Thoracic aorta endothelial cell (primary cell): ENCODE measurements at places on chromosomes 5 and 9. TPM values are rescaled to one million over a fixed set of nuclear protein-coding genes. Genes with fewer than 3 reads are reported as not detected.

TNFSF15 gene
- total RNA-seq = 0.50 and 0.53 TPM in 2 replicates

DAPK1 gene
- 63.7 and 109 TPM in 2 replicates for total RNA-seq

PITX1 gene
- total RNA-seq = 0.57 and 0.93 TPM in 2 replicates

NMUR2 gene
- total RNA-seq = not detected in 2 replicates

MEIKIN gene
- total RNA-seq = not detected in 2 replicates
